ENCODE measurements at places on chromosomes 16 and 17.

DNA sequence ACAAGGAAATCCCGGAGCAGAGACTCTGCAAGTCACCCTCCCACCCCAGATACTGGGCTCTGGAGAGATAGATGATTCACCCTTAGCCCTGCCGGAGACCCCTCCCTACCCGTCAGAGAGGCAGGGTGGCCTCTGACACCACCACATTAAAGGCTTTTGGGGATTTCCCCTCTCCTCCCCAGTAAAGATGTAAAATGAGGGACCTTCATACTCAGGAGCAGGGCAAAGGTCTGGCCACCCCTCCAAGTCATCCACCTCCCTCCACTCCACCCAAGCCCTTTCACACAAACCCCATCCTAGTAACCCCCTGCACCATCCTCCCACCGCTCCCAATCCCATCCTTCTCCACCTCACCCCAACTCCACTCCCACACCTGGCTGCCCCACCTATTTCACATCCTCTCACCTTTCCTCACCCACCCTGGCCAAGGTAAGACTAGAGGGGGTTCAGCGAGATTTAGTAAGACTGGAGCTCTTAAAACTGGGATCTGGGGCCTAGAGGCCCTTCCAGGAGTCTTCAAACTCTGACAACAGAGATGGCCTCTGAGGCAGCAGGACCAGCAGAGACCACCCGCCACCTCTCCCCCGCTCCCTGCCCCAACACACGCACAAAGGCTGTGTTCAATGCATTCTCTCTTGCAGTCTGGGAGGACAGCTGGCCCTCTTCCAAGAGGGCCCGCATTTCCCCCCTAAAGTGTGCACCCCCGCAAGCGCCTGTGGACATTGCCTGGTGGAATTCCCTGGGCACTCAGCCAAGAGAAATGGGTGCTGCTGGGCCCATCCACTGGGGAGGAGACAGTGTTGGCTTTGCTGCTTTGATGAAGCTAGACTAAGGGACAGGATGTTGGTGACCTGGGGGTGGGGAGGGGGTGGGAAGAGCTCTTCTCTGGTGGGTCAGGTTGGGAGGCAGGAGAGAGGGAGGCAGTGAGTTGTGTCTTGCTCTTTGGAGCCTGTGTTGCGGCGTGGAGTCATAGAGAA, 1.1 kb downstream of the ABAT start:
- no peak for DNase-seq

- DNase-seq: no peak
Measured at GRCh38 chr17:2897605-2898004, 101.4 kb downstream of the RAP1GAP2 start.

DNA sequence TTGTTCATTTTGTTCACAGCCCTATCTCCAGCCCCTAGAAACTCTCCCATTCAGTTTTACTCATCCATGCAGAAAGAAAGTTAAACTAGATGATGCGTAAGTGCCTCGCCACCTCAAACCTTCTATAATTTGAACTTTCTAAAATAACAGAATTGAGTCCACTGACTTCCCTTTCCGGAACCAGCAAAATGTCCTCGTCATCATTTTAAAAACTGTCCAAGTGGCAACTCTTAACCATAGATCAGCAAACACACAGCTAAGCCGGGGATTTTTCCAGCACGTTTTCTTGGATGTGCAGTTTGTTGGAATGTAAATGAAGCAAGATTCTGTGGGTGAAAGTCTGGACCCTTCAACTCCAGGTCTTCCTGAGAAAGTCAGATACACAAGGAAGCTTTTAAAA, 369.7 kb upstream of the ERCC4 start:
- no peak for DNase-seq

DNA sequence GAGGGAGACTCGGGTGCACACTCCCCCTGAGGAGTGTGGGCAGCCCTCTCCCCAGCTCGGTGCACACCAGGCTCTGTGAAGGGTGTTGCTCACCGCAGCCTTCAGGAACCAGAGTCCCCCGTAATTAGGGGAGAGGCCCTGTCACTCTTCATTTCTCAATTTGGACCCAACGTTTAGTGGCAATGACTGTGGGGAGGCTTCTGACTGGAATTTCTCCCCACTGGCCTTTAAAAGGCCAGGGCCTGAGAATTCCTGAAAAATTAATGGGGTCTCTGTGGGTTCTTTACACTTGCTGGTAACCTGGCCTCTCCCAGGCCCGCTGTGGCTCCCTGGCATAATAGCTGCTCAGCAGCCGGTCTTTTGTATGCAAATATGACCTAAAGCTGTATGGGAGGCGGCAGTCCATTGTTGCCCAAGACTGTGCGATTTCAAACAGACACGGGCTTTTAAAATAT, 209.7 kb downstream of the MSI2 start:
- DNase-seq: no peak

GRCh38 chr17:81841866-81842265, 7.0 kb upstream of the PPP1R27 start:
- DNase-seq: no peak

GRCh38 chr17:9108146-9108545, 86.8 kb downstream of the NTN1 start:
- no peak for DNase-seq

DNA sequence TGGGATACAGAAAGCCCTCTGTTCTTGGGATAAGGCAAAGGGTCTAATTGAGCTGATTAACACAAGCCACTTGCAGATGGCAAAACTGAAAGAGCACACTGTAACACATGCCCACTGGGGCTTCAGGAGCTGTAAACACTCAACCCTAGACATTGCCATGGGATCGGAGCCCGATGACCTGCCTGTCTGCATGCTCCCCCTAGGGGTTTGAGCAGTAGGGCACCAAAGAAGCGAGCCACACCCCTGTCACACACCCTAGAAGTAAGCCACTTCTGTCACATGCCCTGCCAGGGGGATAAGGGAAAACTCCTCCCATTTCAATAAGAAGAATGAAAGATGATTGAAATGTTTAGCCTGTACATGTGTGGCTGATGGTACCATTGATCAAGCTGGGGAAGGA, 81.3 kb upstream of the IRX6 start:
- DNase-seq: no peak

- no peak for DNase-seq
Measured at GRCh38 chr17:79370126-79370525, 240.7 kb downstream of the RBFOX3 start.

GRCh38 chr17:4170639-4171280, 27.8 kb downstream of the CYB5D2 start:
- DNase-seq: no peak

DNA sequence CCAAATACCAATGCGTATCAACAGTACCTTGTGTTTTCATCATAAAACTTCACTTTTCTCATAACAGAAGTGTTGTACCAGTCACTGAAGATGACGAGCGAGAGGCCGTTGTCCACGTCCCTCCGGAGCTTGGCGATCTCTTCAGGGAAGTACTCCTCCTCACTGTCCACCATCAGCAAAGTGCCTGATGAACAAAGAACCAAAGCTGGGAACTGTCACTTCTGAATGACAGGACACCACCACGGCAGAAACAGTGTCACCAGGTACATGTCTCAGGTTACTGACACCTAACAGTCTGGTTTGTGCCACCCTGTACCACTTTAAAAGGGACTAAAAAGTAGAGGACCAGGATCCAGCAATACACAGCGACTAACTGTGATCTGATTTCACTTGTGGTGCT, 25.0 kb upstream of the SLC38A8 start:
- DNase-seq: no peak

- no peak for DNase-seq
Measured at GRCh38 chr17:27577121-27577761, 53.7 kb upstream of the LGALS9 start.

DNA sequence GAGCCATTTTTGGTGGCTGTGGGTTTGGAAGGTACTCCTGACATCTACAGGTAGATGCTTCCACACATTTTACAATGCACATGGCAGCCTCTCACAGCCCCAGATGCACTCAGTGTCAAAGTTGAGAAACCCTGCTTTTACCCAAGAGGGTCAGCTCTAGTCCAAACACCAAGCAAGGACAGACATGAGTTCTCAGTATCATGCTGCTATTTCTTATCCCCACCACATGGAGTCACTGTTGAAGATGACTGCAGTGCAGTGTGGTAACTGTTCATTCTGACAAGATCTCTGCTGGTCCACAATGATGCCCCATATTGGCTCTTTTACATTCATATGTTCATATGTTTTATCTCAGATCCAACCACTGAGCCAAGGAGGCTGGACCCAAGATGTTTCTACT, 50.5 kb upstream of the SALL1 start:
- no peak for DNase-seq

- DNase-seq: no peak
Measured at GRCh38 chr17:75812096-75813013, 27.7 kb downstream of the UNK start.
